ENCODE measurements at places on chromosomes 5 and 9.

GRCh38 chr5:9348401-9348996 is 197.4 kb downstream of the SEMA5A start:
- DNase-seq: no peak

DNA sequence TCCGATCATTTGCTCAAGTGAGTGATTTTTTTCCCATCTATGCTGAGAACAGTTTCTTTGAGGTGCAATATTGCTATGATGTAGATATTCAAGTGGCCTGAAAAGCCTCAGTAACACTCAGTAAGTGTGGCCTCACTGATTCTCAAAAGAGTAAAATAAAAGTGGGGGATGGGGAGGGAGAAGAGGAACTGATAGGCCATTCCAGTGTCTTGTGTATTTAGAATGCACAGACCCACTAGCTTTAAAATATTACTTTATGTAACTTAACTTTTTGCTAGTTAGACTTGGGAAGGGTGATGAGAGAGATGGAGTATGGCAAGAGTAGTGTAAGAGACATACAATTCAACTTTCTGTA is 79.5 kb upstream of the ZNF608 start:
- DNase-seq: no peak

DNA sequence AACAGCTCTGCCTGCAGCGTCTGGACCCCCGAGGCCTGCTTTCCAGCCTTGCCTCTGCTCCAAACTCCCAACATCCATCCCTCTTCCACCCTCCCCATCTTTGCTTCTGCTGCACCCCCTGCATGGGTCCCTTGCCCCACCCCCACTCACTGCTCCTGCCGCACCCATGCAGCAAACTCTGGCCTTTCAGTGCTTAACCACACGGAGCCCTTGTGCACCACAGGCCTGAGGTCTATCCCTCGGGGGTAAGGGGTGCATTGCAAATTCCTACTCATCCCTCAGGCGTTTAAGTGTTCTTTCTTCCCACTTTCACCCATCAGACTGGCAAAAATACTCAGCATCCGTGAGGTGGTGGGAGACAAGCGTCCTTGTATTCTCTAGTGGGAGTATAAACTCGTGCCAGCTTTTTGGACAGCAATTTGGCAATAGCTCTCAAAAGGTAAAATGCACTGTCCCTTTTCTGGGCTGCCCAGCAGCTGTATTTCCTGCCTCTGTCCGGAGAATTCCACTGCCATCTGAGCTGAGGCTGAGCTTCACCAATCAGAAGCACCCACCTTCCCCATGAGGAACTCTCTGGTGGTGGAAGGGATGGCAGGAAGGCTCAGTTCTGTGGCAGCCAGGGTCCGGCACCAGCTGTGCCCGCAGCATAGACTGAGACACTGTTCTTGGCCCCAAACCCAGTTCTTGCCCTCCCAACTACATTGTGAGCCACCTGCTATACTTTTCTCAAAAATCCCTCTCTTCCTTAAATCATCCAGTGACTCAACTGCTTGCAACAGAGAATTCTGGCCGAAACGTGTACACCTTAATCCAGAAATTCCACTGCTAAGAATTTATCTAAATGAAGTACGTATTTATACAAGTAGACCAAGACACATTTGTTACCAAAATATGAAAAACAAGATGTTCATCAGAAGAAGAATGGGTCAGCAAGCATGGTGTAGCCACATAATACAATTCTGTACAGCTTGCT is 15.0 kb downstream of the PSMB7 start:
- DNase-seq: no peak

GRCh38 chr9:33166231-33167083 is 679 bp downstream of the B4GALT1 start:
- DNase-seq: no peak

GRCh38 chr9:21831841-21832509 is 29.5 kb downstream of the MTAP start:
- no peak for DNase-seq

DNA sequence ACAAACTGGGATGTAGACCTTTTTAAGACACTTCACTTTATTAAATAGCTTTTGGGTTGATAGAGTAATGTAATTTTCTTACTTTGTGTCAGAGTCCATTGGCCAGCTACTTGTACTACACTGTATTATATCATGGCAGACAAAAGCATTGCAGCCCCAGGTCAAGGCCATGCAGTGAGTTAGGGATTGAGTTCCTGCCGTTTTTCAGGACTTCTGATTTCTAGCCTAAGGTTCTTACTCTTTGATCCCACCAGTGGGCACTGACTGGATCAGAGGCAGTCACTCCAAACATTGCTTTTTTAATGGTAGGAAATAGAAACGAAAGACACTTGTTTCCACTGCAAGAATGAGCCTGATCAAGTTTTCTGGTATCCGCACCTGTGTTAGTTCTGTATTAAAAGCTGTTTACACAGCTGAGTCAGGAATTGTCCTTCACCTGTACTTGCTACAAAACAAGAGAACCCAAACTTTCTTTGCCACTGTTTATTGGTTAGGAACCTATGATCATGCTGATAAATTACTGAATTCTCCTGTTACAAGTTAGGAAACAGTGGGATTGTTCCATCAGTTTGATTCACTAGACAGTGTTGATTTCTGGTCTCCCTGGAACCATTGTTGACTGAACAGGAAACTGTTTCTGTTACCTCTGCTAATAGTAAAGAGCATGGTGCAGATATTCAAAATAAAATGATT is 22.1 kb downstream of the LRRC70 start:
- DNase-seq: no peak

DNA sequence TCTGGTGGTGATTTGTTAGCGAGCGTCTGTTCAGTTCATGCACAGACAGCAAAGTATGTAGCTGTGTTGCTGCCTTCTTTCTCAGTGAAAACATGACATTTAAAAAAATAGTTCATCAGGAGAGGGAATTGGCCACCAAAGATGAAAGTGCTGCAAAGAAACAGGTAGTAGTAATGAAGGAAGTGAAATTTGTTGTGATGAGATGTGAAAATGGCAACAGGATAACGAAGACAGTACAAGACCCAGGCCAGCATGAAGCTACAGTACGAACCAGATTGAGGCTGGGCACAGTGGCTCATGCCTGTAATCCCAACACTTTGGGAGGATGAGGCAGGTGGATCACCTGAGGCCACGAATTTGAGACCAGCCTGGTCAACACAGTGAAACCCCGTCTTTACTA is 136.0 kb downstream of the SMARCA2 start:
- no peak for DNase-seq

GRCh38 chr5:109388407-109388806 is 21.4 kb downstream of the PJA2 start:
- DNase-seq: no peak

DNA sequence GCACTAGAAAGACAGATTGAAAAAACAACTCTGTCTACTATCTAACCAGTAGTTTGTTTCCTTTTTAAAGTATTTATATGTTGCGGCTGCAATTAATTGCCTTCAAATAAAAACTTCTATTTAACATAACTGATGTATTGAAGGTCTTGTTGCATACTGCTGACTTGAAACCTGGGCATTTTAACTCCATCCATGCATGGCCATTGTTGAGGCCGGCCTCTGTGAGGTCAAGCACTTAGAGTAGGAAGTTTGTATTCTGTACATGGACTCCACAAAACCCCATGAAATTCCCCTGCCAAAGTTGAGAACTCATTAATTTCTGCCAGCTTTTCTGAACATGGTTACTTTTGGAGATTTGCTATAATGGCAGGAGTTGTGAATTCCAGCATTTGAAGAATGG is 150.6 kb downstream of the GAS1 start:
- no peak for DNase-seq

- no peak for DNase-seq
Measured at GRCh38 chr5:176381423-176381822, 7.0 kb downstream of the NOP16 start.

- DNase-seq: no peak
Measured at GRCh38 chr5:77957516-77957915, 181.4 kb upstream of the TBCA start.

- DNase-seq: no peak
Measured at GRCh38 chr5:60634051-60634450, 65.9 kb downstream of the DEPDC1B start.

DNA sequence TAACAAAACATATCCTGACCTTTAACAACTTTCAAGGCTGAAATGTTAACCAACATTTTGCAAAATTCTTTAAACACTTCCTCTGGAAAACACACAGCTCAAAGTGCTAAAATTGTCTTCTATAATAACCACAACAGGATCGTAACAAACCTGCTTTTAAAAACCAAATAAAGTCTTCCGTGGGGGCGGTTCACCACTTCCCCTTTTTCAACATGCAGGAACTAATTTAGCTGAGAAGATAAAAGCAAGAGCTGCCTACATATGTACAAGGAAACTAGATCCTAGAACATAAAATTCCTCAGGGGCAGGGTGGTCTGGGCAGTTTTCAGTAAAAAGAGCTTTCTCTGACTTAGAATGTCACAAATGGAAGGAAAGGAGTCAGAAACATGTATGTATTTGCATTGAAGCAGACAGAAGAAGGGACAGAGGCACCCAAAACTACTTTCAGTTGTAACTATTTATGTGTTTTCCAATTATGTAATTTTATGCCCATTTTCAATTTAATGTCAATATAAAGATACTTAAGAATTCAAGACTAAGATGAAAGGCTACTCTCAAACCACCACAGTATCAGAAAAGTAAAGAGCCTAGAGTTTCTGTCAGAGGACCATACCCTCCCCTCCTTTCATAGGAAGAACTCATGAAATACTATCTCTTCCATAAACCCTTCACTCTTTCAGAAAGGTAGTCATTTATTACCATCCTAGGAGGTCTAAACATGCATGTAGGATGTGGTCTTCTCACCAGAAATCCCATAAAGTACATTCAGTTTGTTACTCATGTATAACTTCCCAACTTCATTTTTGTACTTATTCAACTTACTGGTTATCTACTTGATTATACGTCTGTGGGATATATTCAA is 185.9 kb upstream of the RASA1 start:
- no peak for DNase-seq

DNA sequence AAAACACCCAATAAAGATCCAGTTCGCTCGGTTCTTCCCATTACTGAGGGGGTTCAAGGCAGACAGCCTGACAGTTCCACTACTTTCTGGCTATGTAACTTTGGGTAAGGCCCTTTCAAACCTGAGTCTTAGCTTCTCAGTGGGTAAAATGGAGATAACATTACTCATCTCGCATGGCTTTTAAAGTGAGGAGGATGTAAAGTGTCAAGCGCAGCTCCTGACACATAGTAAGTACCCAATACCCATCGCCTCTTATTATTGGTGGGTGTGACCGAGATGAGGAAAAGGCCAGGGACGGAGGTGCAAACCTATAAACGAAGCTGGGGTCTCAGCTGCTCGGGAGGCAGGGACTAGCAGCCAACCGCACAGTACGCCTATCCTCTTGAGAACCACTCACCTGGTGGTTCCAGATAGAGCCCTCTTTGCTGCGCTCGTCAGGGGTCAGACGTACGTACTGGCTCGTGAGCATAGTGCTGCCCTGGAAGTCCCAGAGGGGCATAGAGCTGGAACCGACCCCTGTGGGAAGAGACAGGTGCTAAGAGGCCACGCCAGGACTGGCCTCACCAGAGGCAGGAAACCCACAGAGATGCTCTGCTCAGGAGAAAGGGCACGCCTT is 584 bp downstream of the LMAN2 start:
- DNase-seq: no peak

- DNase-seq: no peak
Measured at GRCh38 chr5:135487839-135488514, 35.8 kb upstream of the TIFAB start.

GRCh38 chr9:116270546-116270945 is 117.0 kb downstream of the PAPPA start:
- no peak for DNase-seq

DNA sequence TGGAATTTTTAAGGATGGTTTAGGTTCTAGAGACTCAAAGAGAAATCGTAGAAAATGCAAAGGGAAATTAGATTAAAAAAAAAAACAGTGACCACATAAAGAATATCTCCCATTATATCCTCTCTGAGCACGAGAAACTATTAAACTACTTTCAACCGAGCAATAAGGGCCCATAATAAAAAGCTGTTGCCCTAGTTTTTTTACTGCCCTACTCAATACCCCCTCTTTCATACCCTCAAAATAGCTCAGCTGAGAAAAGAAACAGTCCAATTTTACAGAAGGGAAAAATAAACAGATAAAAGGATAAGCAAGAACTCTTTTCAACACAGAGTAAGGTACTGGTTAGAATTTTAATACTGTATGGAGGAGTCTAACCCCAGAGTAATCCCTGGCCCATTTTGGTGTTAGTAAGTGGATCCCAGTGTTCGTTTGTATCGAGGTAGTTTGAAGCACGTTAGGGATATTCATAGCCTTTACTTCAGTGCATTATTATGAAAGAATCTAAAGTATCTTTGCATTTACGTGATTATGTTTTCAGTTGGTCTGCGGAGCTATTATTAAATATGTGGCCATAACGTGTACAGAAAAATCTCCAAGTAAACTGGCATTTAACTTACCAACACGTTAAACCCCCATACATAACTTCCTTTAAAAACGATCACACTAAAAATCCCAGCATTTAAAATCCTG is 980 bp upstream of the RHOBTB3 start:
- no peak for DNase-seq

DNA sequence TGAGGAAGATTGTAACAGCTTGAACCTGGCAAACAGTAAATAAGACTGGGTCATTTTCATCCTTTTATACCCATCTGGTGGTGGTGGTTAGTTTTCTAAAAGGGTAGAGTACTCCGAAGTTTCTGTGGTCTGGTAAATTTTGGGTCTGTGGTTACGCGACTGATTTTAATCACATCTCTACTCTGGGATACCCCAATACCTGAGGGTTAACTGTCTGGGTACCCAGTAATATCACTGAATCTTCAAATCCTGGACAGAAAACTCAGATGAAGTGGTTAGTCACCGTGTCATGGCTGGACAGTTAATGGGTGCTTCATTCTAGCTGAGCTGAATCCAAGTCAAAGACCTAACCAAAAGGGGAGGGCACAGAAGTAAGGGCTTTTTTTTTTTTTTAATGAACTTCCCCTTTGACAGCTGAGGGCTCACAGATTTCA is 474.2 kb downstream of the GADD45G start:
- no peak for DNase-seq

DNA sequence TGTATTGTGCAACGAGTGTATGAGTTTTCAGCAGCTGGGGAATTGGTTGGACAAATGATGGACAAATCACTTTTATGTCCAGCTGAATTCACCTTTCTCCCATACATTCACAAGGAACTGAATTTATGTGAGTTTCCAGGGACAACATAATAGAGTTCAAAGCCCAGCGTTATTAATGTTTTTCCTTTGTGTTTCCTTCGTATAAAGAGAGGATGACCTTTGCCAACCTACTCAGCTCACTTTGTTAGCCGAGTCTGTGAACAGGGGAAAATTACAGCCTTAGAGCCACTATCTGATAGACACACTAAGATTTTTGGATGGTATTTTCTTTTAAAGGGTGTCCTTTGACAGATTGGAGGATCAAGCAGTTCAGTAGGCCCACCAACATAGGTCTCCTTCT is 352.5 kb downstream of the KIF4B start:
- no peak for DNase-seq

- DNase-seq: no peak
Measured at GRCh38 chr5:179841621-179842020, 17.0 kb downstream of the MRNIP start.

GRCh38 chr5:175671013-175671412 is 13.1 kb downstream of the HRH2 start:
- no peak for DNase-seq

GRCh38 chr5:150326707-150327106 is 24.0 kb upstream of the ARSI start:
- no peak for DNase-seq

- no peak for DNase-seq
Measured at GRCh38 chr9:84447305-84447704, 106.7 kb upstream of the SLC28A3 start.

- DNase-seq: no peak
Measured at GRCh38 chr5:151628112-151628823, 37.1 kb upstream of the FAT2 start.

All from NCI-H2081 treated with DMSO at 0.1 percent for 48 hours (cell line).